ENCODE measurements at places on chromosomes 12 and 14.

- DNase-seq = no peak
Observed at GRCh38 chr14:95363468-95363954, 43.8 kb upstream of the CLMN start.

DNA sequence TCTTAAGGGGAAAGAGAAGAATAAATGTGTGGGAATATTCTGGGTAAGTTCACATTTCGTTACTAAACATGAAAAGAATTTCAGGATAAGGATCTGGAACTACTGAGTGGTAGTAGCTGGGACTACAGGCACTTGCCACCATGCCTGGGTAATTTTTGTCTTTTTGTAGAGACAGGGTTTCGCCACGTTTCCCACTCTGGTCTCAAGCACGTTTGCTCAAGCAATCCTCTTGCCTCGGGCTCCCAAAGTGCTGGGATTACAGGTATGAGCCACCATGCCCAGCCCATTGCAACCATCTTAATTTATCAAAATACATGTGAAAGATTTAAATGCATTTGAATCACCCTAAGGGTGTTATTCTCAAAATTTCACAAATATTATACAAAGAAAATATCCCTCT is 26.4 kb downstream of the ITPR2 start:
- no peak for DNase-seq

DNA sequence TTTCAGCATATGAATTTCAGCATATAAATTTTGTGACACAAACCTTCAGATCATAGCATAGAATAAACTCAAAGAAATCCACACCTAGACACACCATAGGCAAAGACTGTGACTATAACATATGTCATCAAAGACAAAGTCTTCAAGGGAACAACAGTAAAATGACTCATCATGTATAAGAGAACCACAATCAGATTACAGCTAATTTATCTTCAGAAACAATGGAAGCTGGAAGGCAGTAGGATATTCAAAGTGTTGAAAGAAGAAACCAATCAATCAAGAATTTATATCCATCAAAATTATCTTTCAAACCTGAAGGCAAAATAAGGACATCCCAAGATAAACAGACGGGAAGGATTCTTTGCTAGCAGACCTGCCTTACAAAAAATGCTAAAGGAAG is 29.0 kb downstream of the DLK1 start:
- no peak for DNase-seq

GRCh38 chr14:50533241-50533705 is 904 bp upstream of the MAP4K5 start:
- no peak for DNase-seq

DNA sequence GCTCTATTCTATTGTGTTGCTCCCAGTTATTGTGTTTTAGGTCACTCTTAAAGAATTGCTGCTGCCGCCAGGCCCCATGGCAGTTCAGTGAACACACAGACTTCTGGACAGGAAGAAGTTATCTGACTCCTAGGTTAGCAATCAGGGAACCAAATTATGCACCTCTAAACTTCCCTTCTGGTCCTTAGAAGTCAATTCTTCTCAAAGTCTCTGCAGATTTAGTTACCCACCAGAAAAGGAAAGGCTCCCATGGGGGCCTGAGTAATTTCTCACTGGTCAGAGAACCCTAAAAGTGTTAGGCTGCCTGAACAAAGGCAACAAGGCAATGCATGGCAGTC is 10.0 kb downstream of the EMP1 start:
- no peak for DNase-seq

DNA sequence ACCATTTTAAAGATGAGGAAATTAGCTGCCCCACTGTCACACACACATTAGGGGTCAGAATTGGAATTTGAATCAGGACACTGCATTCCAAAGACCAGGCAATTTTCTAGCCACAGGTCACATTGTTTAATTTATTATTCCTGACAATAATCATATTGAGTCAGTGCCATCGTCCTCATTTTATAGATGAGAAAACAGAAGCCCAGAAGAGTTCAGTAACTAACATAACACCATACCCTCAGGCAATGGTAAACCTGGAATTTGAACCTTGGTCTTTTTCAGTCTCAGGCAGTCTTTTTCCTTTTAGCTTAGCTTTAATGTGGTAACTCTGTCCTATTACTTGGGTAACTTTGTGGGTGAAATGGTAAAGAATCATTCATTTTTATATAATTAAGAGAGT is 330.3 kb upstream of the SYT1 start:
- DNase-seq = no peak

DNA sequence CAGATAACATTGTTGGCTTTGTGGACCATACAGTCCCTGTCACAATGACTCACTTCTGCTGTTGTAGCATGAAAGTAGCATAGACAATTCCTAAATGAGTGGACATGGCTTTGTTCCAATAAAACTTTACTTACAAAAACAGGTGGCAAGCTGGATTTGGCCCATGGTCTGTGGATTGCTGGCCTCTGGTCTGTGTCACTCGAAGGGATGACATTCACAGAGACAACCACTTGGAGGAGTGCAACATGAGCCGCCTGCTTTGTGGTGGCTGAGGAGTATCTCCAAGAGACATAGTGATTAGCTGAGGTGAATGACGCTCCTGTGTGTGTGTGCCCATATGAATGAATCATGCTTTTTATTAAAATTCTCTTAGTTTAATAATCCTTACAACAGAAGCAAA is 81.3 kb upstream of the NRXN3 start:
- DNase-seq = no peak

DNA sequence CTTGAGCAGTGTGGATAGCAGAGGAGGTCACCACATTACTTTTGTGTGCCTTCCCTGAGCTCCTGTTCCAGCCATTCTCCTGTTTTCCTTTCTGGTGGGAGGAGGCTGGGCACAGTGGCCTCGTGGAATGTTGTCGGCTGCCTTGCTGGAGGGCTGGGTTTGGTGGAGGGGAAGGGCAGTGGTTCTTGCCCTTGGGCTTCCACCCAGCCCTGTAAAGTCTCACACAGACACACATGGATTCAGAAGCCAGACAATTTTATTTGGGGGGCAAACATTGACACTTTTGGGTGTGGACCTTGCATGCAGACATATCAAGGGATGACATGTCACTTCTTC is 866 bp downstream of the NPFF start:
- DNase-seq = no peak

- DNase-seq = no peak
Observed at GRCh38 chr12:125329239-125330102, 264.2 kb downstream of the AACS start.

GRCh38 chr12:133038118-133038709 is 905 bp downstream of the ZNF84 start:
- DNase-seq = no peak

Measured in activated CD4-positive, alpha-beta T cell treated with anti-CD3 and anti-CD28 coated beads, Interleukin-2, amount 10 ng/mL, durations not matched to agents 24 days and 14 days (primary cell).